SK-N-MC (cell line): ENCODE measurements at places on chromosomes 13 and 19.

DNA sequence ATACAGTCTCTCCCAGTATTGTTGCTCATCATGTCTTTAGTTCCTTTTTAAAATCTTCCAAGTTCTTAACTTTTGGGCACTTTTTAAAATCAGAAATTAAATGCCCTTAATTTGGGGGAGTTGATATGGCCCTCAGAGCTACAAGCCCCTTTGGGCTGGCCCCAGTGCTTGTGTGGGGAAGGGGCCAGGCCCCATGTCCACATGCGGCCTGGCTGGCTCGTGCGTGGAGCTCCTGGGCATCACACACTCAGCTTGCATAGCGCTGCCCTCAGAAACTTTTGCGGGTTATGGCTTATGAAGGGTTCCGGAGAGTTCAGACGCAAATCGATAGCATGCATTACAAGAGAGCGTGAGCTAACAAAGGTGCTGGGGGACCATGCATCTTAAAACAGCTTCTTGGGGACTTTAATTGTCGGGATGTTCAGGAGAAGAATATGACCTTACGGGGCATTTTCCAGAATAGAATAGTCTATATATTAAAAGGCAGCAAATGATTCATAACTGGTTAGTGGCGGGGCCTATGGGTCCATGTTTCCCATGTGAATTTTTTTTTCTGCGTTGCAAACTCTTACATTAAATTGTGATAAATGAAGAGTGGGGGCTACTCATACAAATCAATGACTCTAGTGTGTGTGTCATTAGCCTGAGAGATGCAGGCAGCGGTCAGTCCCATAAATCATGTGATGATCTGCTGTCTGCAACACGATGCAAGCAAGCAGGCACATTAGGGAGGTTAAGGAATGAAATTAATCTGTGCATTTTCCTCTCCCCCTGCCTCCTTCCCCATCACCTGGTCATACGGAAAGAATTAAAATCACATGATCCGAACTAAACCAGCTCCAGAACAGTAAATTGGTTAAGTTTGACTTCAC is 185.8 kb upstream of the TSHZ3 start:
- no peak for DNase-seq

- DNase-seq: no peak
These were observed 101.0 kb downstream of the SLITRK6 start for GRCh38 chr13:85698256-85698655.

GRCh38 chr13:62085337-62086229 is 669.9 kb upstream of the PCDH20 start:
- no peak for DNase-seq

GRCh38 chr13:27920677-27921420 is 1.0 kb downstream of the PDX1 start:
- no peak for DNase-seq

DNA sequence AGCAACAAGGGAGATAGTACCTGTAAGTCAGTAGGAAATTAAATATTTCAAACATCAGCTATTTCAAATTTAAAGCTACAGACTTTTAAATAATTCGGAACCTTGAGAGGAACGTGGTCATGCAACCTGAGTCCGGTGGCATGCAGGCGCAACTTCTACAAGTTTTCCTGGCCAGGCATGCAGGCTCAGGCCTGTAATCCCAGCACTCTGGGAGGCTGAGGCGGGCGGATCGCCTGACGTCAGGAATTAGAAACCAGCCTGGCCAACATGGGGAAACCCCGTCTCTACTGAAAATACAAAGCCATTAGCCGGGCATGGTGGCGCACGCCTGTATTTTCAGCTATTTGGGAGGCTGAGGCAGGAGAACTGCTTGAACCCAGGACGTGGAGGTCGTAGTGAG is 2.2 kb upstream of the ZNF701 start:
- no peak for DNase-seq

DNA sequence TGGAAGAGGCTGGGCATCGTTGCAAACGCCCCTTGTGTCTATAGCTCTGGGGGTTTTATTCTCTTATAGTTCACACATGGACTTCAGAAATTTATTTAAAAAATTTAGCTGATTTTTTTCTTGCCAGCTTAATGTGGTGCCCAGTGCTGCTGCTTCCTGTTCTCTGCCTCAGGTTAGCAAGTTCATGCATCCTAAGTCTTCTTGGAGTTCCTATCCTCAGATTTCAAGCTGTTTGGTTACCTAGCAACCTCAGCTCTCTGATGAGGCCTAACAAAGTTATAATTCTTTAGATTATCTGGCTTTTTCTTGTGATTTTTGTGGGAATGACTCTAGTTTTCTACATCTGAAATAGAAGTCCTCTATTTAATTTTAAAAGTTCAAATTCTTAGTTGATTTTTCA is 250.9 kb downstream of the MAB21L1 start:
- no peak for DNase-seq

- no peak for DNase-seq
These were observed 86.2 kb downstream of the STARD13 start for GRCh38 chr13:33199289-33199850.

- no peak for DNase-seq
These were observed 8.5 kb upstream of the CERS1 start for GRCh38 chr19:18904334-18905057.

DNA sequence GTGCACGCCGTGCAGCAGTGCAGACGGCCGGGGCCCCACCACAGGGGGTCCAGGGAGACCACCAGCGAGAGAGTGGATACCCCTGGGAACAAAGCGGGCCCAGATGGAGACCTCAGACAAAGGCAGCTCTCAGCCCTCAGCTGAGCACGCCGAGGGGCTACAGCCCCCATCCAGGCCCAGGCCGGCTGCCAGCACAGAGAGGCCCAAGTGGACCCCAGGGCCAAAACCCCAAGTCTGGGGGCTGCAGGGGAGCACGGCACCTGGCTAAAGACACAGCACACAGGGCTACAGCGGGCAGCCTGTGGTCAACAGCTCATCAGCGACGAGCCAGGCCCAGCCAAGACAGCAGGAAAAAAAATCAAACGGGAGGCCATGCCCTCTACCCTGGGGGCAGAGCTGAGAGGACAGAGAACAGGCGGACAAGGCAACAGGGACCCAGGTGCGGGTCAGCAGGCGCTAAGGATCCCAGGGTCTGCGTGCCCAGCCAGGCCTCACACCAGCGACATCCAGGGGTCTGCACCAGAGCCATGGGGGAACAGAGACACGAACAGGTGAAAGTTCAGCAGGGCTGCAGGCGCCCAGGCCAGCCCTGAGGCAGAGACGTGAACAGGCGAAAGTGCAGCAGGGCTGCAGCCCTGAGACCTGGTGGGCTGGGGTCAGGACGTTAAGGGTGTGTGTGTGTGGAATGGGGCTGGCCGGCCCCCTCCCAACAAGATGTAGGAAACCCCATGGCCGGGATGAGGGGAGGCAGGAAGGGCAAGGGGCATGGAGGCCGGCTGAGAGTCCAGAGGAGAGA is 34.3 kb downstream of the RASA3 start:
- DNase-seq: no peak

GRCh38 chr13:96075953-96076543 is 13.9 kb upstream of the HS6ST3 start:
- no peak for DNase-seq

DNA sequence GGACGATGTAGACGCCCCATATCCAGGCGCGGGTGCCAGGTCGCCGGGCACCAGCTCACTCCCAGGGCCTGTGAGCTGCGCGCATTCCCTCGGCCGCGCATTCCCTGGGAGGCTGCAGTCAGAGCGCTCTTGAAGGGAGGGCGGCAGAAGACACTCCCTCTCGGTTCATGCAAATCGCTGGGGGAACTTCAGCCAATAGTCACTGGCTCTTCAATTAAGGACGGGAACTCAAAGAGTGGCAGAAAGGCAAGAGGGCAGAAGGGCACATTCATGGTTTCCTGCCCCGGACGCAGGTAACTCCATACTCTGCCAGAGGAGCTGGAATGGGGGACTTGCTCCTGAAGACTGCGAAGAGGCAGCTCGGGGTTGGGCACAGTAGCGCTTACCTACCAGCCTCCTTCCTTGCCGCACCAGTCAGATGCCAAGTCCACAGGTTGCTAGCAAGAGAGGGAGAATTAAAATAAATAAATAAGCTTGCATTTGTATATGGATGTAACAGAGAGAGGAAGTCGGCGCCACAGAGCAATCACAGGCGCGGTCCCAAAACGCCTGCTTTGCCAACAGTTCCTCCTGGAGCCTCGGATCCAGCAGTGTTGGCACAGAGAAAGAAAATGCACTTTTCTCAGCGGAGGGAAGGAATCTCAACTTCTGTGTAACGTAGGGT is 459 bp downstream of the PCDH20 start:
- no peak for DNase-seq

GRCh38 chr13:99269627-99270241 is 11.6 kb upstream of the GPR18 start:
- peak; percentile 28 for DNase-seq

- DNase-seq: no peak
These were observed 1.1 kb downstream of the NAXD start for GRCh38 chr13:110616103-110617101.

DNA sequence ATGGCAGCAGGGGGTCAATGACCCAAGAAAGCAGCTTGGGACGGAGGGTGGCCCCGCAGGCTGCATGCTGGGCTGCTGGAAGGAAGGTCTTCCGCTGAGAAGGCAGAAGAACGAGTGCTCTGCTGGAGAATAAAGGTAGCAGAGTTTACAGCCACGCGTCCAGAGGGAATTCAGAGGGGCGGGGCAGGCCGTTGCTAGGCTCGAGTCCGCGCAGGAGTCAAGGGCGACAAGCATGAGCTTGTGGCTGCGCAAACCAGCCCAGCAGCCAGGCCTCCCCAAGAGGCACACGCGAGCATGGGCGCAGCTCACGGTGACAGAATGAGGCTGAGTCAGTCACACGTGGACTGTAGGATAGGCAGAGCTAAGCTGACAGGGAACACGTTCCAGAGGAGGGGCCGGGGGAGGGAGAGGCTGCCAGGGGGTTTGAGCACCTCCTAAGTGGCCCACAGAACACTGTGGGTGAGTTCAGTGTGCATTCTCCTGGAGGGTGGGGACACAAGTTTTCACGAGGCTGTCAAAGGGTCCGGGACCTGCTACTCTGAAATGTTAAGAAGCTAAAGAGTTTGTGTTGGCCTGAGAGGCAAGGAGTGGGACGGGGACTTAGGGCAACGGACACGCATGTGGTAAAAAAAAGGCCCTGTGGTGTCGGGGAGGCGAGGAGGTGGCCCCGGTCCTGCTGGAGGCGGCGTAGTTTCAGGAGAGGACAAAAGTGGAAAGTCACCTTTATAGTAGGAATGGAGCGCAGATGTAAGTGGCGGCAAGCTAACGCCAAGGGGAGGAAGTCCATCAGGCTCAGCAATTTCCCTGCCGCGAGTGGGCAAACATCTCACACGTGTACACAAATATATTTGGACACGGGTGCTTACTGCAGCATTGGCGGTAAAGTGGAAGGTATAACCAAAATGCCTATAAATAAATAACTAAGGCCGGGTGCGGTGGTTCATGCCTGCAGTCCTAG is 17.7 kb downstream of the RFX2 start:
- DNase-seq: no peak

- no peak for DNase-seq
These were observed 18.9 kb upstream of the LMO7 start for GRCh38 chr13:75617230-75617629.

DNA sequence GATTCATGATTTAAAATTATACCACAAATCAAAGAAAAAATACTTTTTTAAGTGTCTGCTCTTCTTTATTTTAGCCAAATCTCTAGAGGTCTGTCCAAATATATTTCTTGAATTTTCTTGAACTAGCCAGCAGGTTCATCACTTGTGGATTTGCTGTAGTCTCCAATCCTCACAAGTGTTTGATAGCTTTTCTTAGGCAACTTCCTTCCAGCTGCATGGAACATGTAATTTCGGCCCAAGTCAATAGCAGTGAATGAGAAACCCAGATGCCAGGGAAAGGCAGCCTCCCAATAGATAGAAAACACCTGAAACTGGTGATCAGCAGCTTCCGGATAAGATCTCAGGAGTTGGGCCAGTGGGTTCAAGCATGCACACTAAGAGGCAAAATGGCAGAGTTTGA is 15.6 kb upstream of the RNASEH2B start:
- no peak for DNase-seq

DNA sequence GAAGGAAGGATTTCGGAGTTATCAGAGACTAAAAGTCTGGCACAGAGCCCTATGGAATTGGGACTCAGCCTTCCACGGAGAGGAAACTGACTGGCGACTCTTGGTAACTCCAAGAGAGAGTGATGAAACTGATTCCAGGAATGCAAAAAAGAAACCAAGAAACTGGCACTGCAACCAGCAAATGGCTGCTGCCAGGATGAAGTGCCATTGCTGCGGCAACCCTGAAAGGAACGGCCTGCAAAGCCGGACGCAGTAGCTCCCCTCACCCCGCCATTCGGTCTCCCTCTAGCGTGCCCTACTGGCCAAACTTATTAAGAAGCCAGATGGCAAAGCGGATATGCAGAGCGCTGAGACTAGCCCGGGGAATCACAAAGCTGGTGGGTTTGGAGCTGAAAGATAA is 236.0 kb downstream of the PCDH9 start:
- DNase-seq: no peak

DNA sequence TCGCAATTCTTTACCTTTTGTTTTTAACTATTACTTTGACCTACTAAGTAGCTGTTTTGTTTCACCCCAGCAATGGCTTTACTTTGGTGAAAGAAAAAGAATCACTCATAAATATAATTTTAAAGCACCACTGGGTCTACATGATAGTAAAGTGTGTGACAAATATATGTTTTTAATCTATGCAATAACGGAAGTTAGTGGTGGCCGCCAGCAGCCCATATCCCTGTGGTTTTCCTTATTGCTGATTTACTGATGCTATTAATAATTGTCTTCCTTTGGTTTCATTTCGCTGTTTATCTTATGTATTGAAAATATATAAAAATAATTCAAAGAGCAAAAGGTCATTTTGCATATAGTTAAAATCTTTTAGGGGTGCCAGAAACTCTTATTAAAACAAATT is 491.3 kb downstream of the DIAPH3 start:
- DNase-seq: no peak

DNA sequence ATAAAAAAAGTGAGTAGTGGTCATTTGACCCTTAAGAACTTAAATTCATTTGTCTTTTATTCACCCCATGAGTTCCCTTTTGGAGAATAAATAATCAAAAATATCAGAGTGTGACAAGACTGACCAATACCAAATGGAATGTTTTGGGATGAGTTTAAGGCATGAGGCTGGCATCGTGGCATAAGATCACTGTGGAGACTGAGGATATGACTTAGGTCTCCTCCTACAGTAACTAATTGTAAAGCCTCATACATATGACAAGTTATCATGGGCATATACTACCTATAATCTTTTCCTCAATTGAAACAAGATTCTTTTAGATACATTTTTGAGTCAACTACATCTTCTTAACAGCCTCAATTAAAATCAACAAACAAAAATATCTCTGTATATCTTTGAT is 782.0 kb downstream of the SLITRK1 start:
- no peak for DNase-seq

GRCh38 chr13:113451951-113452421 is 1.3 kb downstream of the ADPRHL1 start:
- no peak for DNase-seq

DNA sequence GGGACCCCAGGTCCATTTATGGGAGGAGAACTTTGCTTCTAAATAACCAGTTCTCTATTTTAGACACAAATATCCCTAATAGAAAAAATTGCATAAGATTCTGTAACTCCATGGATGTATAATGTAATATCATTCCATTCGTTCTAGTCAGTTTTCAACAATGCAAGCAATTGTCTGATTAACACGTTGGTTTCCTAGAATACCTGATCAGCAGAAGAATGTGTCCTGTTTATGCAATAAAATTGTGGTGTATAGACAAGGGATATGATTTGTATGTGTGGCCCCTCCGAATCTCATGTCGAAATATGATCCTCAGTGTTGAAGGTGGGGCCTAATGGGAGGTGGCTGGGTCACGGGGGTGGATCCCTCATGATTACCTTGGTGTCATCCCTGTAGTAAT is 62.1 kb downstream of the RUBCNL start:
- no peak for DNase-seq

GRCh38 chr13:60788156-60788829 is 391.3 kb downstream of the TDRD3 start:
- DNase-seq: no peak

- no peak for DNase-seq
These were observed 3.5 kb downstream of the RASA3 start for GRCh38 chr13:114128624-114129522.
